ENCODE measurements at places on chromosomes 13 and 19. TPM values are rescaled to one million over a fixed set of nuclear protein-coding genes. Genes with fewer than 3 reads are reported as not detected.

PRRG2 gene
- total RNA-seq: 0.32 TPM

PALM gene
- 236 TPM for total RNA-seq

CCNA1 gene
- not detected for total RNA-seq

MEGF8 gene
- total RNA-seq: 80.9 TPM

IRGC gene
- not detected for total RNA-seq

CEACAM3 gene
- total RNA-seq: not detected

ZNF506 gene
- 10.5 TPM for total RNA-seq

PALM3 gene
- 0.30 TPM for total RNA-seq

CKM gene
- not detected for total RNA-seq

PSPN gene
- 3.2 TPM for total RNA-seq

ADPRHL1 gene
- total RNA-seq: 2.9 TPM

ZNF99 gene
- total RNA-seq: not detected

ZNF568 gene
- 13.2 TPM for total RNA-seq

CYP2F1 gene
- total RNA-seq: not detected

SHISA2 gene
- 128 TPM for total RNA-seq

GNG7 gene
- 5.1 TPM for total RNA-seq

SLC25A30 gene
- 8.9 TPM for total RNA-seq

GRWD1 gene
- 36.2 TPM for total RNA-seq

B9D2 gene
- total RNA-seq: 5.5 TPM

LHB gene
- total RNA-seq: not detected

SOHLH2 gene
- total RNA-seq: not detected

STOML3 gene
- not detected for total RNA-seq

PTGER1 gene
- total RNA-seq: 1.6 TPM

ACER1 gene
- total RNA-seq: not detected

SARS2 gene
- 25.0 TPM for total RNA-seq

NKPD1 gene
- 0.18 TPM for total RNA-seq

FLT3 gene
- total RNA-seq: not detected

KDELR1 gene
- 267 TPM for total RNA-seq

LILRA6 gene
- not detected for total RNA-seq

RETN gene
- not detected for total RNA-seq

ZNF132 gene
- total RNA-seq: 1.2 TPM

ZNF536 gene
- total RNA-seq: not detected

FLT1 gene
- 3.8 TPM for total RNA-seq

GAS6 gene
- 14.8 TPM for total RNA-seq

BST2 gene
- 1.8 TPM for total RNA-seq

NLRP8 gene
- total RNA-seq: not detected

ZNF222 gene
- 6.1 TPM for total RNA-seq

ZNF649 gene
- total RNA-seq: 12.6 TPM

ZNF71 gene
- total RNA-seq: 11.2 TPM

ZFP14 gene
- 6.0 TPM for total RNA-seq

ZNF730 gene
- 2.4 TPM for total RNA-seq

PCDH20 gene
- total RNA-seq: 0.70 TPM

LMO7 gene
- 239 TPM for total RNA-seq

CPT1C gene
- total RNA-seq: 44.2 TPM

Data from osteocyte (in vitro differentiated cells).